ENCODE measurements at places on chromosomes 6 and 20.

GRCh38 chr6:43496370-43497128 lies 13.6 kb downstream of the LRRC73 start:
- DNase-seq: no peak

GRCh38 chr6:123064038-123064437 lies 68.0 kb downstream of the CLVS2 start:
- no peak for DNase-seq

DNA sequence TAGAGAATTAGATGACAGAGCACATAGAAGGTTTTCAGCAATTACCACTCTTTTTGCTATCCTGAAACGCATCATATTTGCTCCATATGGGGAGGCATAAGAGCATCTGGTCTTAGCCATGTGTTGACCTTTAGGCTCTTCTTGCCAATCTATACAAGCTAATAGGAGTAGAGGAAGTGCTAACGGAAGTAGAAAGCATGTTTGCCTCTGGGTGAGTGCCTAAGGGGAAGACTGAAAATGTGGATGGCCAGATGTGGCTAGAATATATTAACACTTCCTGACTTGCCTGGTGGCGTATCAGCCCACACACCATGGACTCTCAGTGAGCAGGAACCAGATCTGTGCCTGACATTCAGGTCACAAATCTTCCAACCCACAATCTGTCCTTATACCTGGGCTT lies 136.3 kb downstream of the LRRC1 start:
- DNase-seq: no peak

GRCh38 chr6:158868890-158869825 lies 50.0 kb upstream of the EZR start:
- DNase-seq: peak; percentile 70

GRCh38 chr20:8454137-8454712 lies 322.2 kb downstream of the PLCB1 start:
- no peak for DNase-seq

DNA sequence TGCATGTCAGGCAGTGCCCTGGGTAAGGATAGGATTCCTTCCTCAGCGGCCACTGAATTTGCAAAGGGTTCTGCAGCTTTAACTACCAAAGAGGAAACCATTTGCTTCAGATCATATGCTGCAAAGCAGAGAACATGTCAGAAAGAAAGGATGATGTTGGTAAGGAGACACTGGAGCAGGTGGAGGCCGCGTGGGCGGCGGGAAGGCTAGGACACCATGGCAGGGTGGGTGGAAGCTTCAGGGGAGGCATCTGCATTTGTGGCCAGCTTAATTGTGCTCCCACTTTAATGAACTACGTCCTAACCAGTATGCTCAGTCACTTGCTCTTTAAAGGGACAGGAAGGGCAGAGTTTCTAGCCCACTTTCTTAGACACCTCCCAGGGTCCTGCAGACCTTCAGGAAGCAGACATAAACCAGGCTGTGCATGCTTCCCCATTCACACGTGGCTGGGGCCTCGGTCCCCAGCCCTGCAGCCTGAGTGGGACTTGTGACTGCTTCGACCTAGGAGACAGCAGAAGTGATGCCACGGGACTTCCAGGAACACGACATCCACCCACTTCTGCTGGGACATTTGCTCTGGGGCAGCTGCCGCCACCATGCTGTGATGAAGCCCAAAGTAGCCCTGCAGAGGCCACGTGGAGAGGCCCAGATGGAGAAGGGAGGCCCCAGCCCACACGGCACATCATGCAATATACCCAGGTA lies 76.1 kb downstream of the GINS1 start:
- DNase-seq: no peak

Measured in GM12864 (cell line).